ENCODE measurements at places on chromosomes 11 and 22. TPM values are rescaled to one million over a fixed set of nuclear protein-coding genes. Genes with fewer than 3 reads are reported as not detected.

LRRC10B gene
- total RNA-seq, result not detected

UQCC3 gene
- total RNA-seq, result 4.9 TPM

CECR2 gene
- 12.0 TPM for total RNA-seq

MS4A8 gene
- total RNA-seq, result not detected

C11orf65 gene
- 0.70 TPM for total RNA-seq

CCDC73 gene
- total RNA-seq, result 0.40 TPM

SPON1 gene
- 0.68 TPM for total RNA-seq

SHANK2 gene
- total RNA-seq, result 33.8 TPM

SLC37A2 gene
- 3.1 TPM for total RNA-seq

C22orf23 gene
- total RNA-seq, result 0.25 TPM

DGKZ gene
- 13.0 TPM for total RNA-seq

OR52E1 gene
- not detected for total RNA-seq

P2RX6 gene
- 0.28 TPM for total RNA-seq

MMP12 gene
- total RNA-seq, result not detected

OR8G5 gene
- total RNA-seq, result not detected

NCF4 gene
- 2.7 TPM for total RNA-seq

TRIM29 gene
- 2.3 TPM for total RNA-seq

ANO3 gene
- 2.6 TPM for total RNA-seq

TMA7B gene
- total RNA-seq, result not detected

CLMP gene
- total RNA-seq, result 0.45 TPM

OR51L1 gene
- total RNA-seq, result not detected

VPREB1 gene
- not detected for total RNA-seq

CALCA gene
- 0.73 TPM for total RNA-seq

OR51E2 gene
- not detected for total RNA-seq

NAALAD2 gene
- 0.25 TPM for total RNA-seq

FGF4 gene
- not detected for total RNA-seq

TIGD3 gene
- total RNA-seq, result 0.43 TPM

OR4C13 gene
- not detected for total RNA-seq

SPDYC gene
- 1.2 TPM for total RNA-seq

RASGRP2 gene
- 4.2 TPM for total RNA-seq

C22orf31 gene
- total RNA-seq, result not detected

ARAP1 gene
- 37.5 TPM for total RNA-seq

MYOD1 gene
- not detected for total RNA-seq

TREH gene
- 3.4 TPM for total RNA-seq

F2 gene
- total RNA-seq, result 1,408 TPM

FGF3 gene
- not detected for total RNA-seq

B3GAT1 gene
- 5.4 TPM for total RNA-seq

KRTAP5-1 gene
- total RNA-seq, result not detected

NLRP6 gene
- total RNA-seq, result 1.9 TPM

MPPED2 gene
- 1.0 TPM for total RNA-seq

CD248 gene
- total RNA-seq, result 0.91 TPM

CASTOR1 gene
- 9.7 TPM for total RNA-seq

P4HA3 gene
- 0.23 TPM for total RNA-seq

MUC5AC gene
- total RNA-seq, result 0.03 TPM

MEI1 gene
- 0.53 TPM for total RNA-seq

TNNI2 gene
- not detected for total RNA-seq

Data from left lobe of liver (tissue), 2 donors.